Fibroblast of skin of right biceps (primary cell): ENCODE measurements at places on chromosomes 7 and 10.

GRCh38 chr7:136294977-136295376 lies 317.8 kb upstream of the MTPN start:
- DNase-seq = no peak

DNA sequence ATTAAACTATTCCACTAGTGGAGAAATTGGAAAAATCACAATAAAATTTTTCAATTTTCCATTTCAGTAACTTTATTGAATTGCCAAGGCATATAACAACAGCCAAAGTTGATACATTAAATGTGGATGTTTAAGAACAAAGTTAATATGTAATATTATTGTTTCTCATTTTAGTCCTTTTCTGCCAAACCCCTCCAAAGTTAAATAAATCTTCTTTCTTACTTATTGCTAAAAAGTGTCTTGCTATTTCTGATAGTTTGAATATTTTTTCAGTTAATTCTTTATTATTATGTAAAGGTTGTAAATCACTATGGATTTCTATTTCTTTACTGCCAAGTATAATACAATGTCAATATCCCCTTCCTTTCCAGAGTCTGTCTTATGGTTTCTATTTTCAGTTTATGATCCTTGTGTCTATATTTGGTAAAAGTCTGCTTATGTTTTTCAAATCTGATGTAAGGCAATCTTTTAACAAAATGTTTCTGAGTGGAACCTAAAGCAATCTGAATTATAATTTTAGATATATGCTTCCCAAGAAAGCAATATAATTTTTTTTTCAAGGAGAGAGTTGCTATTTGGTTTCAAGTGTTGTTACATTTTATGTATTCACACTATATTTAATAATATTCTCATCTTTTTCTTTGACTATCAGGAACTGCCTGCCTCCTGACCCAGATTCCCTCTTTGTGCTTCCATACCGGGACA lies 80.3 kb upstream of the RHOBTB1 start:
- DNase-seq = no peak

DNA sequence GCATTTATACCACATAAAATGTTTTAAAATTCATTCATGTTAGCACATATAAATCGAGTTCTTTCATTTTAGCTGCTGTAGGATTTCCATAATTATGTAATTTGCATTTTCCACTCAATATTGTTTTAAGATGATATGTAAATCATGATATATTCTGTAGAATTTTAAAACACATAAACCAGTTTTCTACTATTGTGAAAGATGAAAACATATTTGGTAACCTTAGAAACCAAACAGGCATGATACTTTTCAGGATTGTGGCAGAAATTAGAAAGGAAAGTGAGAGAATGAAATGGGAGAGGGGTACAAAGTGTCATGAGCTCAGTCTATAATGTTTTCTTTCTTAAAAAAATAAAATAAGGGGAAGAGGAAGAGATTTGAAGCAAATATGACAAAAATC lies 269.3 kb downstream of the PPP1R3A start:
- no peak for DNase-seq

DNA sequence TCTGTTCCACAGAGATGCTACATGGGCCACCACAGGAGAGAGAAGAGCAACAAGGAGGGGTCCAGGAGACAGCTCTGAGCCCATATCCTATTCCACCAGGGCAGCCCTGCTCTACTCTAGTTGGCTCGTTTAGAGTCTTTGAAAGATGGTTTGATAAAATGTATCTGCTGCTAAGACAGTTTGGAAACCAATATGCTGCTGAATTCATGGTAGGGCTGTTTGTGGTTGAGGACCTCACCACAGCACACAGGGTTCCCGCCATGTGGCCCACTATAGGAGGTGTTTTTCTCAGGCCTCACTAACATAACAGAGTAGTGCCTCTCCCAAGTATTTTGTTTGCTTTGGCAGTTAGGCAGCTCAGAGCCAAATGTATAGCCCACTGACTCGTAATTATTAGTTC lies 35.8 kb upstream of the ZC3HAV1L start:
- no peak for DNase-seq

GRCh38 chr10:63866747-63867140 lies 345.5 kb downstream of the REEP3 start:
- DNase-seq = peak; percentile 12

- no peak for DNase-seq
Measured at GRCh38 chr7:16794986-16795385, 9.8 kb downstream of the AGR2 start.

DNA sequence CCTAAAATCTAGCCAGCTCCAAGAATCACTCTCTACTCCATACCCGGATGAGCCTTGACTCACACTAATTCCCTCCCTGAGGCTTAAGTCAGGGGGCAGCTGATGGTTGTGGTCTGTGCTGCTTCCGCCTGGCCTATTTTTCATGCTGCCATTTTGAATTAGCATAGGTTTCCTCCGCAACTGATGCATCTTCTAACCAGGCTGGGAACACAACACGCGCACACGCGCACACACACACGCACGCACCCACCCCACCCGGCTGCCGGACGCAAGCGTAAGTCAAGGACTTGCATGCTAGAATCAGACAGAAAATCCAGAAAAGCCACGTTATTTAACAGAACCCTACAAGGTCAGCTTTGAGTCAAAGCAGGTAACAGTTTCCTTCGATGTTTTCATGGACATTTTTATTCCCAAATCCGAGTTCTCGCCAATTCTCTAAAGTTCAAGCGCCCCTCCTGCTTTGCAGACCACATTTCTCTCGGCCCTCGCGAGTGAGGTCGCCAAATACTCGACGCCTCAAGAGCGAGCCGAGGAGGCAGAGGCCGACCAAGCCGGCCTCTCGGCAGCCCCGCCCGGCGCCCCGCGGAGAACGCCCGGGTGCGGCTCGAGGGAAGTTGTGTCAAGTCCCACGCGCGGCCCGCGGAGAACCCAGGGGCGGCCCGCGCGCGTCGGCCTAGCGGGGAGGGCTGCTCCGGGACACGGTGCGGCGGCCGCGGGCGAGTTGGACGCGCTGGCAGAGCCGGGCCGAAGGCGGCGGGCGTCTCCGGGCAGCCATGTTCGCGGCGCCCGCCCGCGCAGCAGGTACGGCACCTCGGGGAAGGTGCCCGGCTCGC lies 961 bp downstream of the SCRN1 start:
- peak; percentile 84 for DNase-seq

GRCh38 chr7:79221211-79221610 lies 232.3 kb downstream of the MAGI2 start:
- DNase-seq = no peak

- DNase-seq = no peak
Measured at GRCh38 chr10:76245951-76246495, 814.6 kb downstream of the LRMDA start.

DNA sequence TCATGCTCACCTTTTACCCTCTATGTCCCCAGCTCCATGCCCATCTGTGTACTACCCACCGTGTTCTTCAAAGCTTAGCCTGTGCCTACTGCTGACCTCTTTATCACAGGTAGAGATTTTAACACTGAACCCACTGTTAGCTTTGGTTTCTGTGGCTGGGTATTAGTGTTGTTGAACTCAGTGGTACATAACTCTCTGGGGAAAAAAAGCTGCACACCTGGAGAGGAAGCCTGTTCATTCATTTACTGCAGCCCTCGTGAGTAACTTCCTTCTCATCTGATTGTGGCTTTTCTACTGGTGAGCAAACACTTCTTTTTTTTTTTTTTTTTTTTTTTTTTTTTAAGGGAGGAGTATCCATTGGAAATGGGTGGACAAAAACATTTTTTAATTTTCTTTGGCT lies 326.3 kb downstream of the CCSER2 start:
- no peak for DNase-seq
